GM03348 (cell line): ENCODE measurements at places on chromosomes 2 and 18.
A peak's percentile ranks its signal among the peaks of the same experiment; 100 is the strongest.

DNA sequence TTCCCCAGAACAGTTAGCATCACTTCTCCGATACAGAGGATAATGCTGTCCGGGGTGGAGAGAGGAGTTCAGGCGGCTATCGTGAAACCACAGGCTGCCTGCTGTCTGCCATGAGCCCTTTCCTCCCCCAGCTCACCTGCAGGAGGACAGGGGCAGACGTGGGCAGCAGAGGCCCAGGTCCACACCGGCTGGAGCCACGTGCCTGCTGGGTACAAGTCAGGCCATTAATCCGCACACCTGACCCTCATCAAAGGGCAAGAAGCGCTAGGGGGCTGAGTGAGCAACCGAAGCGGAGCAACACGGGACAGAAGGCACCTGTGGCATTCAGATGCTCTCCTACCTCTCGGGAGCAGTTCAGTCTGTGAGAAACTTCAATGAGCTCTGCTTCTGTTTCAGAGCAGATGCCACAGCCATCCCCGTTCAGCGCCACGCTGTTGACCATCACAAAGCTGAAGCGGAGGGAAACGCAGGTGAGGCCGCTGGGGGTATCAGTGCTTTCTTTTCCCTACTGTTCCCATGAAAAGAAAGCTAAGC is 21.5 kb downstream of the MPPE1 start:
- no peak for DNase-seq

GRCh38 chr2:191506515-191506914 is 171.4 kb upstream of the NABP1 start:
- no peak for DNase-seq

GRCh38 chr2:37892436-37893114 is 32.5 kb upstream of the RMDN2 start:
- no peak for DNase-seq

GRCh38 chr2:88451811-88452564 is 505 bp downstream of the FOXI3 start:
- DNase-seq = no peak

GRCh38 chr2:236637686-236638569 is 68.3 kb downstream of the ACKR3 start:
- DNase-seq = peak; percentile 46

DNA sequence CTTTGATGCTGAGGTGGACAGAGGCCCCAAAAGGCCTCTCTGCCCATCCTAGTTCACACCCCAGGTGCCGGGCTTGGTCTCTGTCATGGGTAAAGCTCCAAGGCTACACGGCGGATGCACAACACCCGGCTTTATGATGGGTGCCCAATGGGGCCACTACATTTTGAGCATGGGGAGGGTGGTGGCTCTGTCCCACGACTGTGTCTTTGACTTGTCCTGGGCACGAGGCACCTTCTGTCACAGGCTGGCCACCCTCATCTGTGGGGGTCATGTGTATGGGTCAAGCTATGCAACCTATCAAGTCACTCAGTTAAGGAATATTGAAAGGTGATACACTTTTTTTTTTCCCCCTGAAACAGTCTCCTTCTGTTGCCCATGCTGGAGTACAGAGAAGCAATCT is 63.7 kb downstream of the EDAR start:
- DNase-seq = no peak

- DNase-seq = peak; percentile 16
Observed at GRCh38 chr2:173193925-173194324, 118.3 kb downstream of the MAP3K20 start.

- no peak for DNase-seq
Observed at GRCh38 chr2:229539628-229540027, 174.7 kb downstream of the DNER start.

DNA sequence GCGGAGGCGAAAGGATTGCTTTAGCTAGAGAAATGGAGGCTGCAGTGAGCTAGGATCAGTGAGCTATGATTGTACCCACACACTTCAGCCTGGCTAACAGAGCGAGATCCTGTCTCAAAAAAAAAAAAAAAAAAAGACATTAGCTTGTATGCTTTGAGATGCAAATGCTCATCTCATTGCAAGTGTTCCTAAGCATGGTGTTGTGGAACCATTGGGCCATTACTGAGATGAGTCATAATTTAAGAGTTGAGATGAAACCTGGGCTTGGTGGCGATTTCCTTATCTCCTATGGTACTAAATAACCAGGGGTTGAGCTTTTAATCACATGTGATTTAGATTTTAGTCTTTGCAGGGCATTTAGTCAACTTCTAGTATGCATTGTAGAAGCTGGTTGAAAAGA is 2.2 kb downstream of the PLEKHA3 start:
- no peak for DNase-seq

DNA sequence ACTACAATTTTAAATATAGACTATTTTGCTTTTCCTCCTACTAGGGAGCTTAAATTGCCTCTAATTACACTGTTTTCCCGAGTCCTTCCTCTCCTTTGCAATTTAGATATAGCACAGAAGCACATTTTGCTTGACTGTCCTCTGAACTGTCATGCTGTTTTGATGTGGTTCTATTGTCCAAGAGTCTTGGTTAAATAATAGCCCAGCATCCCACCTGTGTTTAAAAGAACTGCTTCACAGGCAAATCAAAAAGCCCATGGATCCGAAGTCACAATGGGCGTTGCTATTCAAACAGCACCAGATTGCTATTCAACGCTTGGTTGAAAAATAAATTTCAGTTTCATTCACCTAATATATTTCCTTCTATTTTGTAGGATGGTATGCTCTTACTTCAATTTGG is 22.3 kb upstream of the ACTR3 start:
- no peak for DNase-seq

- DNase-seq = no peak
Observed at GRCh38 chr2:20423847-20424246, 23.0 kb upstream of the RHOB start.

- DNase-seq = no peak
Observed at GRCh38 chr2:185757356-185757755, 18.8 kb downstream of the FSIP2 start.

GRCh38 chr18:28109781-28110560 is 67.0 kb downstream of the CDH2 start:
- DNase-seq = no peak

- no peak for DNase-seq
Observed at GRCh38 chr2:40859617-40860016, 407.7 kb upstream of the SLC8A1 start.
